ENCODE measurements at places on chromosomes 12 and 14. TPM values are rescaled to one million over a fixed set of nuclear protein-coding genes. Genes with fewer than 3 reads are reported as not detected.

The GPR84 gene
- total RNA-seq = 0.99 TPM

The DLK1 gene
- 4.9 TPM for total RNA-seq

The GAS2L3 gene
- total RNA-seq = 37.7 TPM

The DNAJC22 gene
- 2.3 TPM for total RNA-seq

The SSPN gene
- 23.2 TPM for total RNA-seq

The DACT1 gene
- 24.0 TPM for total RNA-seq

The FOXG1 gene
- total RNA-seq = 1.5 TPM

The RNASE7 gene
- not detected for total RNA-seq

The TIGAR gene
- total RNA-seq = 4.7 TPM

The SMCO2 gene
- 0.99 TPM for total RNA-seq

The SUOX gene
- 46.1 TPM for total RNA-seq

The MYO1A gene
- 0.28 TPM for total RNA-seq

GRCh38 chr12:49375406-49375805 is 8.1 kb downstream of the SPATS2 start:
- no peak for DNase-seq

- DNase-seq = peak; percentile 64
Measured at GRCh38 chr12:124453419-124454351, 113.7 kb downstream of the NCOR2 start.

GRCh38 chr12:32847287-32847686 is 49.3 kb downstream of the PKP2 start:
- DNase-seq = no peak

DNA sequence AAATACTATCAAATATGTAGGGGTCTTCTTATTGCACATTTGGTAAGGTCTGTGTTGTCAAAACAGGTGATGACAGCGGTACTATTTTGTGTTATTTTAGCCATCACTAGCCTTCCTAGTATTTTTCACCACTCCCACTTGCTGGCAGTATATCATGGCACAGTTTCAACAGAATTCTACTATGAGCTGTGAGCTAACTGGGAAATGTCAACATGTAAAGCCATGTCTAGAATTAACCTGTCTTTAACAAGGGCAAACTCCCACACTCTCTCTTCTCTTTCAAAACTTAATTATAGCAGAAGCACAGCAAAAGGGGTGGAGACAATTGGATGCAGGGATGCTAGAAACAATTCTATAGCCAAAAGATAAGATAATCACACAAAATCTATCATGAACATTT is 253.4 kb downstream of the PAX9 start:
- no peak for DNase-seq

DNA sequence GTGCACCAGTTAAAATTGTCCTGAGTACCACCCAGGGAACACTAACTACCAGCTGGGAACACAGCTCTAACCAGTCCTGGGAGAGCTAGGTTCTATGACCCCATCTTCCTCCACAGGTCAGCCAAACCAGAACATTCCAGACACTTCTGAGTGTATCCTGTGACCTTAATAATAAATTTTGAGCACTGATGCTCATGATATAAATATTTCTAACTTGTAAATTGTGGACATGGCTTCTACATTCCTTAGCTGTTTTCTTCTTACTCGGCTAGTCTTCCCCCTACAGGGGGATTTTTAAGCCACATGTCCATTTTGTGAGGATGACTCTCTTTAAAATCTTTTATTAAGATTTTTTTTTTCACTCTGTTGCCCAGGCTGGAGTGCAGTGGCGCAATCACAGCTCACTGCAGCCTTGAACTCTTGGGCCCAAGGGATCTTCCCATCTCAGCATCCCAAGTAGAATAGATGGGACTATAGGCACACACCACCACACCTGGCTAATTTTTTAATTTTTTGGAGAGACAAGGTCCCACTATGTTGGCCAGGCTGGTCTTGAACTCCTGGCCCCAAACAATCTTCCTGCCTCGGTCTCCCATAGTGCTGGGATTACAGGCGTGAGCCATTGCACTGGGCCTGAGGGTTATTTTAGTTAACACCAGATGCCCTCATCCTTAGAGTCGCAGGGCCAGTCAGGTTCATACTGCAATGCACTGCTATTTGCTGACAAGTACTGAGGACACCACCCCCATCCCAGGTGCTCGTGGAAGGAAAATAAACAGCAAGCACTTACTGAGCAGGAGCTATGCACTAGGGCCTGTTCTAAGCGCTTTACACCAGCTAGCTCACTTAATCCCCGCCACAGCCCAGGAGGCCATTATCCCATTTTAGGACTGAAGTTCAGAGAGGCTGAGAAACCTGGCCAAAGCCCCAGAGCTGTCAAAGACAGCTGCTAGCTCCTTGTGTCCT is 142.6 kb upstream of the NCOR2 start:
- DNase-seq = no peak

- DNase-seq = no peak
Measured at GRCh38 chr12:121358073-121358472, 5.9 kb upstream of the ANAPC5 start.

DNA sequence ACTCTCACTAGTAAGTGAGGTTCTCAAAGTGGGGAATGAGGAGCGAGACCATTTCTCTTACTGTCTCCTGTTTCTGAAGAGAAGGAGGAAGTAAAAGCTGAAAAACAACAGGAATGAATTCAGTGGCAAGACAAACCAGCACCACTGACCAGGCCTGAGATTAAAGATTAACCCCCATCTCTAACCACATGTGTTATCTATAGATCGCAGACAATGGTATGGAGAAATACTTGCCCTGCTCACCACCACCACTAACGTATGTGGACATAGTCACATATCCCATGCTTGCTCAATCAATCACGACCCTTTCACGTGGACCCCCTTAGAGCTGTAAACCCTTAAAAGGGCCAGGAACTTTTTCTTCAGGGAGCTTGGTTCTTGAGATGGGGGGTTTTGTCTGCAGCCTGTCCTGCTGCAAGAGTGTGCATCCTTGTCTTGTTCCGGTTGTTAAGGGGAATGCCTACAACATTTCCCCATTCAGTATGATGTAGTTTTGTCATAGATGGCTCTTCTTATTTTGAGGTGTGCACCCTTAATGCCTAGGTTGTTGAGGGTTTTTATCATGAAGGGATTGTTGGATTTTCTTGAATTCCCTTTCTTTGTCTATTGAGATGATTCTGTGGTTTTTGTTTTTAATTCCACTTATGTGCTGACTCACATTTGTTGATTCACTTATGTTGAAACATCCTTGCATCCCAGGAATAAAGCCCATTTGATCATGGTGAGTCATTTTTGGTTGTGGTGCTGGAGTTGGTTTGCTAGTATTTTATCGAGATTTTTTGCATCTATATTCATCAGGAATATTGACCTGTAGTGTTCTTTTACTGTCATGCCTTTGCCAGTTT is 698.8 kb upstream of the LMO3 start:
- no peak for DNase-seq

DNA sequence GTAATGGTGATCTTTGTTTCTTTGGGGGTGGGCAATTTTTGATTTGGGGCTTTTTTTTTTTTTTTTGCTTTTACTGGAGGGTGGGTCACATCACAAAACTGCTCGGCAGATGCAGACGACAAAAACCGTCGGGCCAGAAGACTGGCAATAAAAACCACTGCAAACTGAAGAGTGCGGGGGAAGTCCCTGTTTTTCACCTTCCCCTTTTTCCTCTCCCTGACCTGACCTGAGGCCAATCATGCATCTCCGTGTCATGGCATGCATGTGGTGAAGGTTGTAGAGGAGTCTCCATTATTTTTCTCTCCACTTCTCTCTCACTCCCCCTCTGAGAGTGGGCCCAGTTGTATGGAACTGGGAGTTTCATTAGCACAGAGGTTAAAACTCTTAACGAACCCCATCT is 57.5 kb downstream of the AP5M1 start:
- no peak for DNase-seq

GRCh38 chr14:54702014-54702491 is 135.1 kb downstream of the SAMD4A start:
- no peak for DNase-seq

- no peak for DNase-seq
Measured at GRCh38 chr12:57177354-57177753, 29.9 kb upstream of the LRP1-AS start.

DNA sequence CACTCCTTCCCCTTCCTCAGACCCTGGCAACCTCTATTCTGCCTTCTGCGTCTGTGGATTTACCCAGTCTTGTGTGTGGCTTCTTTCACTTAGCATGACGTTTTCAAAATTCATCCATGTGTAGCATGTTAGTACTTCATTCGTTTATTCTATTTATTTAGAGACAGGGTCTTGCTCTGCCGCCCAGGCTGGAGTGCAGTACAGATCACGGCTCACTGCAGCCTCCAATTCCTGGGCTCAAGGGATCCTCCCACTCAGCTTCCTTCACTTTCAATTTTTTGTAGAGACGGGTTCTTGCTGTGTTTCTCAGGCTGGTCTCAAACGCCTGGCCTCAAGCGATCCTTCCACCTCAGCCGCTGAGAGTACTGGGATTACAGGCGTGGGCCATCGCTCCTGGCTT is 37.0 kb downstream of the B4GALNT3 start:
- no peak for DNase-seq

- no peak for DNase-seq
Measured at GRCh38 chr14:72254202-72254936, 322.1 kb downstream of the RGS6 start.

DNA sequence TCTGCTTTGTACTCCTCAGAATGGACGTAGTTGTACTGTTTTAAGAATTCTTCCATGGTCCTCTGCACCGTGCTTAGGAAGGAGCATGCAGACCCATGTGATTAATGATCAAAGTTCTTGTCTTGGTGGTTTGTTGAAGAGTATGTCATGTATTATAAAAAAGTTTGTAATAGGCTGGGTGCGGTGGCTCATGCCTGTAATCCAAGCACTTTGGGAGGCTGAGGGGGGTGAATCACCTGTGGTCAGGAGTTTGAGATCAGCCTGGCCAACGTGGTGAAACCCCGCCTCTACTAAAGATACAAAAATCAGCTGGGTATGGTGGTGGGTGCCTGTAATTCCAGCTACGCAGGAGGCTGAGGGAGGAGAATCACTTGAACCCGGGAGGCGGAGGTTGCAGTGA is 61.8 kb upstream of the RTL1 start:
- DNase-seq = no peak

- DNase-seq = no peak
Measured at GRCh38 chr12:68851592-68852306, 43.8 kb downstream of the MDM2 start.

DNA sequence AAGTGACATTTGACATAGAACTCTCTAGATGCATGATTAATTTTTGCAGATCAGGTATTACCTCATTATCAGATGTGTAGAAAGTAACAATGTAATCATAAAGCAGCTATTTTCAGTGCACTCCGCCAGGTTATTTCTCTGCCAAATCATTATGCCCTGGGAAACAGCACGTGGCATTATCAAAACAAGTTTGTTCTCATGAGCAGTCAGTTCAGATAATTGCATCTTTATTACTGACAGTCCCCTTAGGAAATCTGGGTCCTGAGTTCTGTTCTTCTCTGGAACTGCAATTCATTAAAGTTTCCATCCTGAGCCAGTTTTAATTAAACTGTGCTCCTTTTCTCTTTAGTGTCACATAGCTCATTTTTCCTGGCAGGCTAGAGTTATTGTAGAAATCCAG is 94.7 kb upstream of the KRR1 start:
- DNase-seq = peak; percentile 29

GRCh38 chr12:46217541-46218321 is 51.1 kb downstream of the SLC38A1 start:
- DNase-seq = no peak
